ENCODE measurements at places on chromosomes 4 and X. TPM values are rescaled to one million over a fixed set of nuclear protein-coding genes. Genes with fewer than 3 reads are reported as not detected.

GRCh38 chrX:148316446-148316845 is 184.0 kb upstream of the AFF2 start:
- no peaks in the 10 kb centered on the region for H3K36me3 ChIP-seq
- H3K4me3 ChIP-seq, result no peak overlapping the region
- H3K4me1 ChIP-seq, result no peaks in the 10 kb centered on the region
- no peaks in the 10 kb centered on the region for H3K27me3 ChIP-seq
- DNase-seq, result no peak

DNA sequence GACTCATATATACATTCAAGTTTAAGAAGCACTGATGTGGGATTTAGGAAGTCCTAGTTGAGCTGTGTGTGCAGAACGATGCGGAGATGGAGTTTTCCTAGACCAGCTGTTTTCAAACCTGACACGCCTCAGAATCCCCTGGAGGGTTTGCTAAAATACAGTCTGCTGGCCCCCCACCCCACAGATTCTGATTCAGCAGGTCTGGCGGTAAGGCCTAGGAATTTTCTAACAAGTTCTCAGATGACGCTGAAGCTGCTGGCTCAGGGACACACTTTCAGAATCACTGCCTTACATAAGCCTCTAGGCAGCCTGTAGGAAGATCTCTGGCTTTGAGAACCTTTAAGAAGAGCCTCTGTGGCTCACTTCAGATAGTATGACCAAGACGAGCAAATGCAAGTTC is 73.1 kb downstream of the PHEX start:
- H3K27me3 ChIP-seq, result no peaks in the 10 kb centered on the region
- H3K4me3 ChIP-seq, result no peak overlapping the region
- no peak for DNase-seq
- peaks cover 8% of the 10 kb centered on the region for H3K36me3 ChIP-seq
- no peak overlapping the region for H3K27ac ChIP-seq

DNA sequence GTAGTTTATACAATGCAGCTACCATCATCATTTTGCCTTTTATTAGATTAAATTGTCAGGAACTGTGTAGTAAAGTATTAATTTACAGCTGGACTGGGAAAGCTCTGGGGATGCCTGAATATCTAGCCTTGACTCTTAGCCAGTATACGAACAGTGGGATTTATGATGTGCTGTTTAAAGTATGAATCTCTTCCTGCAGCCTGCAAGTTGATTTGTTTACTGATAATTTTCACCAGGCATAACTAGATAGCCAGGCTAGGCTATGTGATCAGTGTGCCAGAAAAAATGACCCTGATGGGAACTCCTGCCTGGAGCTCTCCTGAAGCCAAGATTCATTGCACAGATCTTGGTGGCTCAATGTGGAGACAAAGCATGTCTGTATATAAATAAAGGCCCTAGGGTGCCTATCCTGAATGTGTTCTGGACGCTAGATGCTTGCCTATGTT is 119.2 kb downstream of the SCLT1 start:
- no peak for DNase-seq
- H3K27me3 ChIP-seq, result no peaks in the 10 kb centered on the region
- H3K27ac ChIP-seq, result no peak overlapping the region
- H3K36me3 ChIP-seq, result 0 out of 3 replicates have a peak, but pooled peaks cover under 1% of the 10 kb centered on the region
- H3K4me1 ChIP-seq, result no peaks in the 10 kb centered on the region

DNA sequence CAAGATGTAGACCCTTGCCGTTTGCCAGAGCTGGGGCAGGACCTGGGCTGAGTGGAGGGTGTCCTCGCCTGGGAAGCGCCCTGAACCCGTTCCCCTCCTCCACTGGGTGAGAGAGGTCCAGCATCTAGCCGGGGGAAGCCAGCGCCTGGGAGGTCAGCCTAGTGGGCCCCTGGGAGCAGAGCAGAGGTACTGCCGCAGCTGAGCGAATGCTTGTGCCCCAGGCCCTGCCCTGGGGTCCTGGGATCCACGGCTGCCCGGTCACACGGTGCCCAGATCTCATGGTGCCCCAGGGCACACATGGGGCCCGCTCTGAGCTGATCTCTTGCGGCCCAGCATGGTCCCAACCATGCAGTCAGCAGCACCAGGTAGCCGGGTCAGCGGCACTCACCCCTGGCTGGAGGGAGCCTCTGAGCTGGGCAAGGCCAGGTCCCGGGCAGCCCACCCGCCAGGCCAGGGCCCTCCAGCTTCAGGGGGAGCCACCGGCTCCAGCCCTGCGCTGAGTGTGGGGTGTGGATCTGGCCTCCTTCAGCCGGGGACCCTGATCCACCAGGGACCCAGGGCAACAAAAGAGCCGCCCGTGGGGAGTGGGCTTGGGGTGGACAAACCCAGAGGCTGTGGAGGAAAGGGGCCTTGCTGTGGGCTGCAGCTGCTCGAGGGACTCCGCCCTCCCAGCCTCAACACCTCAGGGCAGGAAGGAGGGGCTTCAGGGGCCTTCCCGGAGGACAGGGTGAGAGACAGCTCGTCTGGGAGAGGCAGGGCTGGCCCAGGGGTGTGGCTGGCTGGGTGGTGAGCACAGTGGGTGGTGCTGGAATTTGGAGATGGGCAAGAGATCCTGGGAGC is 4.1 kb upstream of the CPLX1 start:
- H3K27me3 ChIP-seq, result peaks cover 12% of the 10 kb centered on the region
- no peak for DNase-seq
- no peaks in the 10 kb centered on the region for H3K36me3 ChIP-seq
- no peak overlapping the region for H3K27ac ChIP-seq
- H3K4me3 ChIP-seq, result no peak overlapping the region

- H3K27me3 ChIP-seq, result no peaks in the 10 kb centered on the region
- no peaks in the 10 kb centered on the region for H3K36me3 ChIP-seq
- DNase-seq, result peak; percentile 32
- no peaks in the 10 kb centered on the region for H3K4me1 ChIP-seq
These were observed 1607.9 kb upstream of the TENM3 start for GRCh38 chr4:180635281-180635680.

- no peak overlapping the region for H3K27ac ChIP-seq
- no peaks in the 10 kb centered on the region for H3K27me3 ChIP-seq
- peaks cover 29% of the 10 kb centered on the region for H3K36me3 ChIP-seq
- DNase-seq, result no peak
- H3K4me3 ChIP-seq, result no peak overlapping the region
These were observed 67.4 kb upstream of the CLCN4 start for GRCh38 chrX:10089378-10089795.

DNA sequence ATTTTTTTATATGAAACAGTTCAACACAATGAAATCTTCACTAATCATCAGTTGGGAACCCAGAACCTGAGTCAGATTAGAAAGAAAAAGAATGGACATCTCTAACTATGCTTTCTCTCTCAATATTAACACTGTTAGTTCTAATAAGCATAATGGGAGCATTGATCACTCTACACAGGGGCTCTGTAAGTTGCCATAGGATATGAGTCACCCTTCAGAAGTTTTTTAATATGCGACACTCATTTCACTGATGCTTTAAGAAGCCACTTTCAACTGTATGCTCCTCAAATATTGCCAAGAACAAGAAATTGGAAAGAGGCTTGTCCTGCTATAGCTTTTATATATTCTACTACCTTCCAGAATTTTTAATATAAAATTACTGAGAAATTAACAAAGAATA is 187.0 kb downstream of the AASDH start:
- no peaks in the 10 kb centered on the region for H3K4me1 ChIP-seq
- no peaks in the 10 kb centered on the region for H3K36me3 ChIP-seq
- H3K27me3 ChIP-seq, result no peaks in the 10 kb centered on the region
- H3K27ac ChIP-seq, result no peak overlapping the region
- DNase-seq, result no peak

DNA sequence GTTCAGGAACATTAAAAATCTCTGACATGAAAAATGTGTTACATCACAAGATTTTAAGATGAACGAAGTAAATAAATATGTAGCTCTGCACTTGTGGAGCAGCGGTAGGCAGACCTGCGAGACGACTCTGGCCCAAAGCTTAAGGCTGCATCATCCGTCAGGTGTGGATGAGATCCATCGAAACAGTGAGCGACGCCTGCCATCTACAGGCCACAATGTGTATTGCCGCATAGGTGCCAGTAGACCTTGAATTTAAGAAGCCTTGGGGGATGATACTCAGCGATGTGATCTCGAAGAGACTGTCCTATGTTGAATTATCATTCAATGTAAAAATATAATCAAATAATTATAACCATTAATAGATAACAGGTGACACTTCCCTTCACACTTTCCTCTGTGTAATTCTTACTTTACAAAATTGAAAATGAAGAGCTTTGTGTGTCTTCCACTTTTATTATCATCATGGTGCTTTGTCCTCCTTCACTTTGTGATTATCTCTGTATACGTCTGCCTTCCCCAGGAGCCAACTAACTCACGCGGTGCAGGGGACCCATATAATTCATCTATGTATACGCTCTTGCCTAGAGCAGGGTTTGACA is 851.0 kb downstream of the RAB28 start:
- H3K4me1 ChIP-seq, result no peaks in the 10 kb centered on the region
- no peaks in the 10 kb centered on the region for H3K27me3 ChIP-seq
- peak; percentile 88 for DNase-seq
- no peak overlapping the region for H3K4me3 ChIP-seq

Gene KIT
- total RNA-seq, result 6.7 TPM

Gene UGT2B15
- total RNA-seq, result not detected

Data from H9 (cell line).